ENCODE measurements at places on chromosomes 16 and 17.

- DNase-seq, result no peak
- no peaks in the 10 kb centered on the region for H3K36me3 ChIP-seq
- peaks cover 5% of the 10 kb centered on the region for H3K27me3 ChIP-seq
- H3K27ac ChIP-seq, result no peak overlapping the region
- no peak overlapping the region for H3K4me3 ChIP-seq
Measured at GRCh38 chr17:65438708-65439294, 122.6 kb downstream of the AXIN2 start.

- no peak overlapping the region for H3K27ac ChIP-seq
- no peaks in the 10 kb centered on the region for H3K4me1 ChIP-seq
- H3K27me3 ChIP-seq, result no peaks in the 10 kb centered on the region
Measured at GRCh38 chr16:3474136-3474779, 21.0 kb downstream of the C16orf90 start.

DNA sequence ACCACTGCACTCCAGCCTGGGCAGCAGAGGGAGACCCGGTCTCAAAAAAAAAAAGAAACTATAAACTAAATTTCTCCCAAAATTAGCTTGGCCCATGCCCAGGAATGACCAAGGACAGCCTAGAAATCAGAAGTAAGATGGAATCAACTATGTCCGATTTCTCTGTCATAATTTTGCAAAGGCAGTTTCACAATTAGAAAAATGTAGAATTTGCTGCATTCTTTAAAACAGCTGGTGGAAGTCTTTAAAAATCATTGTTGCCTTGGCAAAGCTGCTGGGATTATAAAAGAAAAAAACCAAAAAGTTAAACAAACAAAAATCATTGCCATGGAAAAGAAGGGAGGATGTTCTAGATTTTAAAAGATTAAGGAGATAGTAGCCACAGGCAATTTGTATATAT is 32.4 kb downstream of the WWP2 start:
- H3K36me3 ChIP-seq, result peaks cover 11% of the 10 kb centered on the region
- DNase-seq, result no peak
- peaks cover 4% of the 10 kb centered on the region for H3K4me1 ChIP-seq
- no peak overlapping the region for H3K4me3 ChIP-seq
- H3K27me3 ChIP-seq, result no peaks in the 10 kb centered on the region

GRCh38 chr16:77843405-77843804 is 55.0 kb downstream of the VAT1L start:
- H3K36me3 ChIP-seq, result no peaks in the 10 kb centered on the region
- no peak for DNase-seq
- no peaks in the 10 kb centered on the region for H3K27me3 ChIP-seq

Data from adrenal gland (tissue), 19 donors.